ENCODE measurements at places on chromosomes 5 and 9. TPM values are rescaled to one million over a fixed set of nuclear protein-coding genes. Genes with fewer than 3 reads are reported as not detected.
A peak's percentile ranks its signal among the peaks of the same experiment; 100 is the strongest.

- H3K4me1 ChIP-seq, result no peaks in the 10 kb centered on the region
- no peak overlapping the region for H3K27ac ChIP-seq
- no peak for DNase-seq
- H3K4me3 ChIP-seq, result no peak overlapping the region
- H3K27me3 ChIP-seq, result no peaks in the 10 kb centered on the region
Measured at GRCh38 chr5:86155796-86156195, 461.9 kb upstream of the COX7C start.

- H3K4me3 ChIP-seq, result no peak overlapping the region
- no peaks in the 10 kb centered on the region for H3K36me3 ChIP-seq
Measured at GRCh38 chr5:17928581-17928981, 294.3 kb downstream of the TAF11L14 start.

GRCh38 chr5:6183391-6184390 is 194.7 kb downstream of the MED10 start:
- peak; percentile 91 for DNase-seq
- H3K4me1 ChIP-seq, result no peaks in the 10 kb centered on the region
- H3K27me3 ChIP-seq, result no peaks in the 10 kb centered on the region
- H3K27ac ChIP-seq, result no peak overlapping the region

DNA sequence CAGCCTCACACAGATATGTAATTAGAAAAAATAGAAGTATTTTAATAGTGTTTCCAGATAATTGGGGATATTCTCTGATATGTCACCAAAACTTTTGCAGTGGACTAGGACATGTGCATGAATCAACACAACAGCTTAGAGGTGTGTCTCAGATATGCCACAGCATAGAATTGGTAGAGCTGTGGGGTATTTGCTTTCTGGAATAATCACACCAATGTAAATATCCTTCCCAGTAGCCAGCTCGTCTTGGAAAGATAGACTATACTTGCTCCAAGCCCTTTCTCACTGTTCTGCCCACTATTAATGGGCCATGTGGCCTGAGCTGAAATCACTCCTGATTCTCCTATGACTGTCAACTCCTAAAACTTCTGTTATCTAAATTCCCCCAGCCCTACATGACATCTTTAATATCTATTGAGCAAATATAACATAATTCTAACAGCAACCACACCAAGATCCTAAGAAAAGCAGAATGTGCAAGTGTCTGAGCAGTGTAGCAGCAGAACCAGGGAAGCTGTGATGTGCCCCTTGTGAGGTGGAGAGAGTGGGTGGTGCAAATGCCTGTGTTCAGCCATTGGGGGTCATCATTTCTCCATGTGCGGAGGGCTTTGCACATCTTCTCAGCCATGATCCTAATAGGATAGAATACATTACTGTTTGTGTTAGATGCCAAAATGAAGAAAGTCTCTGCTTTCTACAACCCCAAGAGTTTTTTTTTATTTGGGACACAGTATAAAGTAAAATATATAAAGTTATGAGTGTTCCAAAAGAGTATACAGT is 65.0 kb downstream of the MELK start:
- no peak overlapping the region for H3K4me3 ChIP-seq
- DNase-seq, result no peak
- H3K36me3 ChIP-seq, result no peaks in the 10 kb centered on the region
- no peaks in the 10 kb centered on the region for H3K27me3 ChIP-seq
- no peak overlapping the region for H3K27ac ChIP-seq

DNA sequence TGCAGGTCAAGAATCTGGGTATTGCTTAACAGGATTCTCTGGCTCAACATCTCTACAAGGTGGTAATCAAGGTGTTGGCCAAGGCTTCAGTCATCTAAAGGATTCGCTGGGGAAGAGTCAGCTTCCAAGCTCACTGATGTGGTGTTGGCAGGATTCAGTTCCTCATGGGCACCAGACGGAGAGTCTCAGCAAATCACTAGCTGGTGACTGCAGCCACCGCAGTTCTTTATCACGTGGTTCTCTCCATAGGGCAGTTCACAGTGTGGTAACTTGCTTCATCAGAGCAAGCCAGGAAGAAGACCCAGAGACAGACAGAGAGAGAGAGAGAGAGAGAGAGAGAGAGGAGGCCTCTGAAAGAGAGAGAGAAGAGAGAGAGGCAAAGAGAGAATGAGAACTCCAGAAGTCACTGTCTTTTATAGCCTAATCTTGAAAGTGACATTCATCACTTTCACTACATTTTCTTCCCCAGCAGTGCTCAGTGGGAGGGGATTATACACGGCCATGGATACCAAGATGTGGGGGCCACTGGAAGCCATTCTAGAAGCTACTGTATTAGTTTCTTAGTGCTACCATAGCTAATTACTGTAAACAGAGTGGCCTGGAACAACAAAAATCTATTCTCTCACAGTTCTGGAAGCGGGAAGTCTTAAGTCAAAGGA is 109.2 kb upstream of the SMIM23 start:
- H3K27me3 ChIP-seq, result no peaks in the 10 kb centered on the region
- no peak for DNase-seq
- H3K36me3 ChIP-seq, result no peaks in the 10 kb centered on the region
- H3K4me1 ChIP-seq, result no peaks in the 10 kb centered on the region
- H3K27ac ChIP-seq, result no peak overlapping the region

DNA sequence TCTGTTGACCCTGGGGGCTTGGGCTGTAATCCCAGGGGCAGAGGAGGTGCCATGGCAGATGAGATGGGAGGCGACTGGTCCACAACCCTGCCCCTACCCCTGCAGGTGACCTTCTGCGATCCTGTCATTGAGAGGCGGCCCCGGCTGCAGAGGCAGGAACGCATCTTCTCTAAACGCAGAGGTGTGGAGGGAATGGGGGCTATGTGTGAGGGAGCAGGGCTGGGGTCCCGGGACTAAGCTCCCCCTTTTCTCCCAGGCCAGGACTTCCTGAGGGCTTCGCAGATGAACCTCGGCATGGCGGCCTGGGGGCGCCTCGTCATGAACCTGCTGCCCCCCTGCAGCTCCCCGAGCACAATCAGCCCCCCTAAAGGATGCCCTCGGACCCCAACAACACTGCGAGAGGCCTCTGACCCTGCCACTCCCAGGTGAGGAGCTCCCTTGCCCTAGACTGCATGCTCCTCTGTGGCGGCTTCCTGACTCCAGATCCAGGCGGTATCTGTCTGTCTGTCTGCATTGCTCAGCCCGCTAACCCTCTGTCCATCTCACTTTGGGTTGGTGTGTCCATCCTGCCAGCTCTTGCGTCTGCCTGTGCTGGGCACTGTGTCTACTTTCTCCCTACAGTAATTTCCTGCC is 9.9 kb downstream of the ZDHHC12 start:
- no peak for DNase-seq
- H3K4me3 ChIP-seq, result no peak overlapping the region
- no peak overlapping the region for H3K27ac ChIP-seq
- no peaks in the 10 kb centered on the region for H3K4me1 ChIP-seq

CDC37L1 gene
- total RNA-seq, result 23.8 TPM

All from vagina (tissue), 2 donors.